ENCODE measurements at places on chromosomes 7 and 10.

- no peak for DNase-seq
These were observed 95.0 kb downstream of the FRMD4A start for GRCh38 chr10:14235566-14236195.

DNA sequence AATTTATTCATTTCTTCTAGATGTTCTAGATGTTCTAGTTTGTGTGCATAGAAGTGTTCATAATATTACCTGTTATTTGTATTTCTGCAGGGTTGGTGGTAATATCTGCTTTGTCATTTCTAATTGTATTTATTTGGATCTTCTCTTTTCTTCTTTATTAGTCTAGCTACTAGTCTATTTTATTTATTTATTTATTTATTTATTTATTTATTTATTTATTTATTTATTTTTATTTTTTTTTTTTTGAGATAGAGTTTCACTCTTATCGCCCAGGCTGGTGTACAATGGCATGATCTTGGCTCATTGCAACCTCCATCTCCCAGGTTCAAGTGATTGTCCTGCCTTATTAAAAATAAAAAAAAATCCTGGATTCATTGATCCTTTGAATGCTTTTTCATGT lies 114.8 kb upstream of the THSD7A start:
- no peak for DNase-seq

GRCh38 chr7:155001756-155002410 lies 1.0 kb downstream of the PAXIP1 start:
- no peak for DNase-seq

DNA sequence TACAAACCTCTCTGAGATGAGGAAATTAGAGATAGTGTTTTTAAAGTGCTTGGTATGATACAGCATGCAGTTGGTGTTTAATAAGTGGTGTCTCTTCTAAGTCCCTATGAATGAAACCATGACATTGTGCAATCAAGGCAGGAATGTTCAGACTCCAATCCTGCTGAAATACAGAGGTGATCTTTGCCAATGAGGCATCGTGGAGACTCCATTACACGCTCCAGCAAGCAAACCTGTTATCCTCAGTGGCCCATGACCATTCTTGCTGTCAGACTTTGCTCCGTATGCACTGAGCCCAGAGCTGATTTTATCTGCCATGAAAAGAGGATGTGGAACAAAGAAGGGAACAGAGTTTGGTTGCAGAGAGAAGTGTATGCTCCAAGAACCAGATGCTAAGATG lies 47.3 kb downstream of the CDHR3 start:
- no peak for DNase-seq

GRCh38 chr10:107984149-107984548 lies 819.6 kb upstream of the SORCS1 start:
- no peak for DNase-seq

DNA sequence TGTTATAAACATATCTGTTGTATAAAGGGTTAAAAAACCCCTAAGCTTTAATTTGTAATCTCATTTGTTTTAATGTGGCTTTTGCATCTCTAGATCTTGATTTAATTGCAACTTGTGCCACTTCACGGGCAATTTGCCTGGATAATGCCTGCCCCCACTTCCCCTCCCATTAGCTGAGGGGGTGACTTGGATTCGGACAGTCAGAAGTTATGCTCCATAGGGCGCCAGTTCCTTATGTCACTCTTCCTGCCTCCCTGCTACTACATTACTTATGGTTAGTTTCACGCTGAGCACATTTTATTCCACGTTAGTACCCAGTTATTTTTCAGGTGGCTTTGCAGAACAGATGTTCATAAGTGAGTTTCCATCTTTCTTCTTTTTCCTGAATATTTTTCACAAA lies 1015.2 kb upstream of the PHF14 start:
- DNase-seq, result no peak

- DNase-seq, result no peak
These were observed 5.6 kb downstream of the MORN4 start for GRCh38 chr10:97627731-97628130.

- no peak for DNase-seq
These were observed 334.8 kb downstream of the PARD3 start for GRCh38 chr10:34480345-34480744.

All from activated T-helper 1 cell treated with Interleukin-2 at 50 U/mL for 16 hours (primary cell).